ENCODE measurements at places on chromosomes 13 and 19. TPM values are rescaled to one million over a fixed set of nuclear protein-coding genes. Genes with fewer than 3 reads are reported as not detected.

GRCh38 chr19:32863301-32863700, 6.3 kb downstream of the SLC7A9 start:
- DNase-seq: no peak

DNA sequence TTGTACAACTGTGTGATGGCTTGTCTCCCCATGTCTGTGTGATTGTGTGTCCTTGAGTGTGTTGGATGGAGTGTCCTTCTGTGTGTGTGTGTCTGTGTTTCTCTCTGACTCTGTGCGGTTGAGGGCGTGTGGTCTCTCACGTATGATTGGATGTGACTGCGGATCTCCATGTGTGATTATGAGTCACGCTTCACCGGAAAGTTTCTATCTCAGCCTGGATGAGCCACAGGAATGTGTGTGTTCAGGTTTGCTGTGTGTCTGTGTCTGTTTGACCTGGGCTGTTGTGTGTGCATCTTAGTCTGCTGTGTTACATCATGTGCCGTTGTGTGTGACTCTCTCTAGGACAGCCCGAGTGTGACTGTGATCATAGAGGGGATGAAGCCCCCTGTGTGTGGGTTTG, 15.5 kb upstream of the ZNF835 start:
- DNase-seq: no peak

- no peak for DNase-seq
These were observed 2.6 kb upstream of the PRKCG start for GRCh38 chr19:53879140-53880081.

DNA sequence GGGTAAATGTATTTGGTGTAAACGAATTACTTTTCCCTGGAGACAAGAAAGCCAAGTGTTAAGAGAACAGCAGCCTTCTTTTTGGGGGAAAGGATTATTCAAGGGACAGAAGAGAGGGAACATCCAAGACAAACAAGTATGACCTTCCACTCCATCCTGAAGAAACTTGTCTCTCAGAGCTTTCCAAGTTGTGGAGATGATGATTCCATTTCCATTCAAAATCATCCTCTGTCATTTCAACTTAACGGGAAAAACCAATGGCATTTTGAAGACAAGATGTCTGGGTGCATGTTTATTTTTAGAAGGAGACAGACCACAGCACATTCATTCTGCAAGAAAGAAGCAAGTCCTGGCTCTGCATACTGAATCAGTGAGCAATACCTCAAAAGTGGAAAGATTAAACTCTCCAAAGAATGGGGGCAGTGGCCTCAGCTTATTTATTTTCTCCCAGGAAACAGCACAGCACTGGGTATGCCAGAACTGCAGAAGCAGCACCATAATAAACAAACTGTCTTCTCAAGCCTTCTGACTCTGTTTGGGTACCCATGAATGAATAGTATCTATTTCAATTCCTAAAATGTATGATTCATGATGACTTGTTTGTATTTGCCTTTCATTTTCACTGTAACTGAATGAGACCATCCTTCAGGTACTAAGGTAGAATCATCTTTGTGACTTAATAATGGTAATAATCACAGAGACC, 541.0 kb downstream of the RFC3 start:
- DNase-seq: no peak

DNA sequence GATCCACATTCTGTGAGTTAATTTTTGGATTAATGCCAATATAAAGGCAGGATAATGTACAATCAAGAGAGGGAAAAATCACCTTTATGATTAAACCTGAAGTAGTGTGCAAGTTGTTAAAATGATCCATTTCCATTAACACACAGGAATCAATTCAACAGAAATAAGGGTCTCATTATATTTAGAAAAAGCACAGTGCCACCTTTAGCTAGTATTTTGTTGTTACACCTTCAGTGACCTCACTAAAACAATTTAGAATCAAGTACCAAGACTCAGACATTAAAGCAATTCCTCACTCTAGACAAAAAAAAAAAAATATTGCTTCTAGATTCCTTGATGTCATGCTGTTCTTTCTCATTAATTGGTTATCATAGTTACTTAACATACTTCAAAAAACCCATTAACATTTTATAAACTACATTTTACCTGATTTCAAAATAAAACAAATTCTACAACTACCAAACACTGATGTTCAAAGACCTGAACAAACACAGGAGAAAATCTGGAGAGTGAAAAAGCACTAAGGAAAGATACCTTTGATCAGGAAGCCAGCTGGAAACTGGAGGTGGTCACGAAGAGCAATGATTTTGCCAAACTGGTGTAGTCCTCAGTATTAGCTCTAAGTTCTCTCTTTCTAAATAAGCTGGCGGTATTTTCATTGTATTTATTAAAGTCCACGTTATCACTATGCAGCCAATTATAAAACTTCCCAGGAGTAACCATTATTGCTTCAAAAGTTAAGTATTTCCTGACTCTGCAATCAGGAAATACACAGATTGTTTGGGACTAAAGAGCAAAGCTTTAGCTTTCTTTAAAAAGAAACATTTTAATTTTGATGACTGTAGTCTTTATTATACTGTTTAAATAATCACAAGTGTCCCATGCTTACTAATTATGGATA, 115.3 kb downstream of the TBC1D4 start:
- DNase-seq: no peak

- DNase-seq: no peak
These were observed 2.1 kb upstream of the CEACAM7 start for GRCh38 chr19:41689993-41690800.

DNA sequence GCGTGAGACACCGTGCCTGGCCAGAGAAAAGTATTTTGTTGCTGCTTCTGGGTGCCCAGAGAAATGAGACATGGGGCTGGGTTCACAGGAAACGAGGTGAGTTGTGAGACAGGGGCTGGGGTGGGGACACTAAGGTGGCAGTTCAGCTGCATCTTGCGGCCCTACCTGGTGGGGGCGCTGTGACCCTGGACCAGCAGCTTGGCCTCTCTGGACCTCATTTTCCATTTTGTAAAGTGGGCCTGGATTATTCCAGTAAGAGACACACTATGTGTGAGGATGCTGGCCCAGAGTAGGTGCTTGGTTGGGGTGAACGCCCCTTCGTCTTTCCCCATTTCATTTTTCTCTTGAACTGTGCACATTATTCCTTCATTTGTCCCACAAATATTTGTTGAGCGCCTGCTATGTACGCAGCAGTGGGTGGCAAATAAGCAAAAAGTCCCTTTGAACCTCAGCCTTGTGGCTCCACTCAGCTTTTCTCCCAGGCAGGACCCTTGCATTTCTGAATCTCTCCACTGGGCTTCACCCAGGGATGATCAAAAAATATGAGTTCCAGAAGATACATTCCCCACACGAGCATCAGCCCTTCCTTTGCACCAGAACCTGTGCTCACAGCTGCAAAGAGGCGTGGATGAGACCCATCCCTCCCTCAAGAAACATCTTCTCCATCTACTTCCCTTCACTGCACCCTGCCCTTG, 26.6 kb upstream of the OR10H1 start:
- no peak for DNase-seq

The SLC10A2 gene
- total RNA-seq: not detected

The SACS gene
- total RNA-seq: 99.6 TPM

The IGLON5 gene
- total RNA-seq: not detected
